ENCODE measurements at places on chromosomes 1 and 21. TPM values are rescaled to one million over a fixed set of nuclear protein-coding genes. Genes with fewer than 3 reads are reported as not detected.
A peak's percentile ranks its signal among the peaks of the same experiment; 100 is the strongest.

DNA sequence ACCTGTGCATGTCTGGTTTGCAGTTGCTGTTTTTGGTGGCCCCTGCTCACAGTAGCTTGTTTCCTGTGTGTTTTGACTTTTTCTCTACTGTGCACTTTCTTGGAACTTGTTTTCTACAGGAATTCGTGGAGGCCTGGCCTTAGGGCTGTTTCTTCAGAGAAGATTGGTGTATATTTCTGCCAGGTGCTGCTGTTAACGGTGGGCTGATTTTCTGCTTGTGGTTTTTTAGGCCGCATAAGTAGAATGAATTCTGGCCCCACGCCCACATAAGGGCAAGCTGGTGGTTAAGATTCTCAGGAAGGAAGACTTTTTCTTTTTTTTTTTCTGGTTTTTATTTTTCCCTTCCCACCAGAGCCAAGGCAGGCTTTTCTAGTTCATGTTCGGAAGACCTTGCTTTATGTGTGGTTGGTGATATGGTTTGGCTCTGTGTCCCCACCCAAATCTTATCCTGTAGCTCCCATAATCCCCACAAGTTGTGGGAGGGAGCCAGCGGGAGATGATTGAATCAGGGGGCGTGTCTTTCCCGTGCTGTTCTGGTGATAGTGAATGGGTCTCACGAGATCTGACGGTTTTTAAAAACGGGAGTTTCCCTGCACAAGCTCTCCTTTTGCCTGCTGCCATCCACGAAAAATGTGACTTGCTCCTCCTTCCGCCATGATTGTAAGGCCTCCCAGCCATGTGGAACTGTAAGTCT is 71.5 kb upstream of the DISP3 start:
- no peak overlapping the region for H3K4me3 ChIP-seq
- DNase-seq = no peak
- H3K27me3 ChIP-seq = no peaks in the 10 kb centered on the region
- H3K27ac ChIP-seq = no peak overlapping the region

GRCh38 chr1:226806988-226807387 is 63.4 kb upstream of the PSEN2 start:
- H3K4me1 ChIP-seq = peaks cover 38% of the 10 kb centered on the region
- H3K36me3 ChIP-seq = peaks cover 3% of the 10 kb centered on the region
- no peak overlapping the region for H3K4me3 ChIP-seq

- DNase-seq = no peak
- H3K27ac ChIP-seq = peak overlapping the region; percentile 20
- H3K4me1 ChIP-seq = no peaks in the 10 kb centered on the region
- H3K36me3 ChIP-seq = peaks cover 9% of the 10 kb centered on the region
- H3K4me3 ChIP-seq = no peak overlapping the region
Observed at GRCh38 chr1:23062271-23062670, 43.0 kb downstream of the KDM1A start.

GRCh38 chr1:155466617-155466972 is 96.0 kb downstream of the ASH1L start:
- H3K27ac ChIP-seq = no peak overlapping the region
- DNase-seq = no peak
- H3K27me3 ChIP-seq = no peaks in the 10 kb centered on the region

DNA sequence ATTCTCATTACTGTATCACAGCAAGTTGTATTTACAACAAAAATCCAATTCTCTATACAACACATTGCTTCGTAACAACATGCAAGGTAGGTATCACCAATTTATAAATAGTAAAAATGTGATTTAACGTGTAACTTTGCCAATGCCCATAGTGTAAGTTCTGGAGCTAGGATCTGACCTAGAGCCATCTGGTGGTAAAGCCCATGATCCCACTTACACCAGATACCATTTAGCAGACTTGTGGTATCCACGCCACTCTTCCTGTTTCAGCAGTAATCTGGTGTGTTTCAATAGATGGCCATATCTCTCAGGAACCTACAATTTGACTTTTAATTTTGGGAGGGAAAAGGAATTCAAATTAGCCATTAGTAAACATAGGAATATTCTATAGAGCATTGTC is 10.2 kb downstream of the SETSIP start:
- H3K36me3 ChIP-seq = no peaks in the 10 kb centered on the region
- H3K27me3 ChIP-seq = no peaks in the 10 kb centered on the region
- H3K4me3 ChIP-seq = no peak overlapping the region

DNA sequence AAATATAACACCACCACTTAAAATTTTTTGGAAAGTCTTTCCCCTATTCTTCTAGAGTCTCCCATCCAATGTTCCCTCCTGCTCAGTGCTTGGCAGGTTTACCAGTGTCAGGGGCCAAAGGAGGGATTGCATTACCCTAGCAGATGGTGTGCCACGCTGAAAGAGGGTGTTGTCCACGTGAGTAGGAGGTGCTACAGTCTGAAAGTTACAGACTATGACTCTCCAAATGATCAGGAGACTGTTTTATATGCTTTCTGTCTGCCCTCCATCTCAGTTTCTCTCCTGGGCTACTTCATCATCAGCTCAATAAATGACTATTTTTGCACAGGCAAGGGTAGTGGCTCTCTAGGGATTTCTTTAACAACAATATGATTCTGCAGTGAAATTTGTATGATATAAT is 31.3 kb upstream of the ANGPTL7 start:
- peaks cover 1% of the 10 kb centered on the region for H3K27me3 ChIP-seq
- peak overlapping the region; percentile 98 for H3K27ac ChIP-seq
- peaks cover 28% of the 10 kb centered on the region for H3K4me1 ChIP-seq
- peaks cover 32% of the 10 kb centered on the region for H3K36me3 ChIP-seq
- no peak overlapping the region for H3K4me3 ChIP-seq

DNA sequence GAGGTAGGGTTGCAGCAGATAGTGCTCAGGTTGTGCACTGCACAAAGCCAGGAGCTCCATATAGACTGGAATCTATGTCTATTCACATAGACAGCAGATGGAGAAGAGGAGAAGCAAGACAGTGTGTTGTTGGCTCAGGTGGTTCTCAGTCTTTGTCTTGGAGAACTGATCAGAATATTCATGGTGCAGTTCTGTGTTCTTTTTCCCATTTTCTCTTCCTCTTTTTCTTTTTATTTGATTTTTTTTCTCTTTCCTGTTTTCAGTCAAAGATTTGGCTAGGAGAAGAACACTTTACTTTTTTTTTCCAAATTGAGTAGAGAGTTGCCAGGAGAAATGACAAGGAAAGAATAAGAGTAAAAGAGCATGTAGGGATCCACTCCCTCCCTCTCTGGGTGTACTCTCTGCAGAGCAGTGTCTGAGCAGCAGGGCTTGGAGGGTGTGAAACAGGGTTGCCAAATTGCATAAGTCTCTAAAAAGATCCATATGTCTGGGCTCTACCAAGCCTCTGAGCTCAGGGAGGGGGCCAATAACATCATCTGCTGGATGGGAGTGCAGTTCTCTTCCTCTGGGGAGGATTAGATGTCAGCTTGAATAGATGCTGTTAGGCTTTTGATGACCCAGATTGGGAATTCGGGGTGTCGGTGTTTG is 8.7 kb upstream of the CD34 start:
- no peaks in the 10 kb centered on the region for H3K27me3 ChIP-seq
- peak overlapping the region; percentile 55 for H3K27ac ChIP-seq
- H3K36me3 ChIP-seq = no peaks in the 10 kb centered on the region
- H3K4me1 ChIP-seq = peaks cover 62% of the 10 kb centered on the region
- no peak overlapping the region for H3K4me3 ChIP-seq
- DNase-seq = no peak

Gene ERRFI1
- total RNA-seq = 16.5 TPM

Gene TSPAN1
- total RNA-seq = 1.1 TPM

Gene USH2A
- total RNA-seq = not detected

Gene OR14K1
- total RNA-seq = not detected

Gene PAQR6
- 8.4 TPM for total RNA-seq

Gene KRTAP19-1
- not detected for total RNA-seq
